ENCODE measurements at places on chromosomes 3 and 15.

DNA sequence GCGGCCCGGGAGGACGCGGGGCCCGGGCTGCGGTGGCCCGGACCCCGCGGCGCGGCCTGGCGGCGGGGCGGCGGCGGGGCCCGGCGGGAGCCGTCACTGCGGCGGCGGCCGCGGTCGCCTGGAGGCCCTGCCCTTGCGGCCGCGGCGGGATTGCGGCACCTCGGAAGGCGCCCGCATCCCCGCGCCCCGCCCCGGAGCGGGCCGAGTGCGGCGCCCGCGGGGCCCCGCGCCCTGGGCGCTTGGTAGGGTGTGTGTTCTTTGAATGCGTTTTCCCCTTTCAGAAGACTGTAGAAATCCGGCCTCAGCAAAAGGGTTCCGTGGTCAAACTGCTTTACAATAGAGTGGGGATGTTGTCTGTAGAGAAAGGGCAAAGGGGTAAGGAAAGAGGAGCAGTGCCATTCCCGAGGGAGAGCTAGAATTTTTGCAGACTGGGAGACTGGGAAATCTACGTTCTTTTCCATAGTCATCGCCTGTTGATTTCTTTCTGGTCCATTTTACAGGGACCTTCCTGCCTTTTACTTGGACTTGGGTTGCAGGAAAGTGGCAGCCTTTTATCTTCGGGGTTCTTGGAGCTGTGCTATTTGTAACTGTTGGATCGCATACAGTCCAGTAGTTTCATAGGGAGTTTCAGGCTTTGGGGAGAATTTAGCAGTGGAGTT, 630 bp downstream of the SNRK start:
- peak; percentile 8 for DNase-seq

DNA sequence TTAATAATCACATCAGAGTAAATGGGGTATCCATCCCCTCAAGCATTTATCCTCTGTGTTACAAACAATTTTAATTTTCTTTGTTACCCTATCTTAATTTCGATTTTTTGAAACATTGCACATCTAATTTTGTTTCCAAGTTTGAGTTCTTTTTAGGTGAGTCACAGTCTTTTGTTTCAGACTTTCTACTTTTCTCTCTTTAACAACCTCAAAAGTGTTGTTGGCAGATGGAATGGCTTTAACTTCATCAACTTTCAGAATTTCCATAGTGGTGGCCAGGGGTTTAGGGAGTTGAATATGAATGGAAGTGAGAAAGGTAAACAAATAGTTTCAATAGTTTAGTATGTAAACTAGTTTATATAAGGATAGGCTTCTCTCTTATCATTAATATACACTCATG, 223.0 kb upstream of the MLF1 start:
- DNase-seq: no peak

DNA sequence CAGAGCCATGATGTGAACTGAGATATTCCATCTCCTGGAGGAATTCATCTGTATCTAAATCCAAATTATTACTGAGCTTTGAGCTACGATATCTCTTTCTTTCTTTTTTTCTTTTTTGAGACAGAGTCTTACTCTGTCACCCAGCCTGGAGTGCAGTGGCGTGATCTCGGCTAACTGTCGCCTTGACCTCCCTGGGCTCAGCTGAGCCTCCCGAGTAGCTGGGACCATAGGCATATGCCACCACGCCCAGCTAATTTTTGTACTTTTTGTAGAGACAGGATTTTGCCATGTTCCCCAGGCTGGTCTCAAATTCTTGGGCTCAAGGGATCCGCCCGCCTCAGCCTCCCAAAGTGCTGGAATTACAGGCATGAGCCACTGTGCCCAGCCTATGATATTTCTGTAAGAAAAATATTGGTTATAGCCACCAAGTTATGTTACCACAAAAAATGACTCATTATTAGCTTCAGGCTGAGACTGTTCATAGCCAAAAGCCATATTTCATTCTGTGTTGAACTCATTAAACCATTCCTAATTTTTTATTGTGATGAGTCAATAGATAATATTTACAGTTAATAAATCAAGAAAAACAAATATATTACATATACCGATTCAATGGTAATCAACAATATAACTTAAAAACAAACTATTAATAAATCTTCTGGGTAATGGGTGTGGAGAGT, 27.1 kb upstream of the SLC30A4 start:
- DNase-seq: no peak

DNA sequence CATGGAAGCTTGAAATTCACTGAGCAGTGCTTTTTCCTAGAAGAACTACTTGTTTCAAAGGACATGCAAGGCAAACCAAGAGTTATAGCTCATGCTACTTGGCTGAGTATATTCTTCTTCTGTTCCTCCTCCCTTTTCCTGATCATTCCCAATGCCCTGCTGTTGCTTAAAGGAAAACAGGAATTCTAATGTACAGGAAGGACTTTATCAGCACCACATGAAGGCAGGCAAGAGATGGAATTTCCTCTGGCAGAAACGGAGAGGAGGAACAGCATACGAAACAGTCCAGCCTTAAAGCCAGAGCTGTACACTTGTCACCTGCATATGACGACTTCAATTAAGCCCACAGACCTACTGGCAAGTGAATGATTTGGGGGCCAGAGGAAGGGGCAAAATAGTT, 15.7 kb downstream of the MEIS2 start:
- no peak for DNase-seq

- no peak for DNase-seq
These were observed 150.0 kb downstream of the RTP4 start for GRCh38 chr3:187518207-187518606.

DNA sequence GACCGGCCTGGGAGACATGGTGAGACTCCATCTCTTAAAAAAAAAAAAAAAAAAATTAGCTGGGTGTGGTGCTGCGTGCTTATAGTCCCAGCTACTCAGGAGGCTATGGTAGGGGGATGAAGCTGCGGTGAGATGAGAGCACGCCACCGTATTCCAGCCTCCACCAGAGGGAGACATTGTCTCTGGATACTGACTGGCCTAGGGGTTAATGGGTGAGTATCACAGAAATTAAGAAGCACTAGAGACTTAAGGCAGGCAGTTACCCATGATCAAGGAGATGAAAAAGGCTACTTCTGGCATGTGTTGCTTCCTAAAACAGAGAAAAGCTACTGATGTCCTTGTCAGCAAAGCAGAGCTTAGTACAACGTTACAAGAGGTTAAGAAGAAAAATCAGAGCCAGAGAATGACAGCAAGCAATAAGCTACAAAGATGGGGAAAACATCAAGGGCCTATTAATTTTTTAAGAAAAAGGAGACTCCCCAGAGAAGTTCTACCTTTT, 8.6 kb downstream of the TFRC start:
- DNase-seq: peak; percentile 52

- no peak for DNase-seq
These were observed 30.4 kb downstream of the IQSEC1 start for GRCh38 chr3:13042715-13043271.

DNA sequence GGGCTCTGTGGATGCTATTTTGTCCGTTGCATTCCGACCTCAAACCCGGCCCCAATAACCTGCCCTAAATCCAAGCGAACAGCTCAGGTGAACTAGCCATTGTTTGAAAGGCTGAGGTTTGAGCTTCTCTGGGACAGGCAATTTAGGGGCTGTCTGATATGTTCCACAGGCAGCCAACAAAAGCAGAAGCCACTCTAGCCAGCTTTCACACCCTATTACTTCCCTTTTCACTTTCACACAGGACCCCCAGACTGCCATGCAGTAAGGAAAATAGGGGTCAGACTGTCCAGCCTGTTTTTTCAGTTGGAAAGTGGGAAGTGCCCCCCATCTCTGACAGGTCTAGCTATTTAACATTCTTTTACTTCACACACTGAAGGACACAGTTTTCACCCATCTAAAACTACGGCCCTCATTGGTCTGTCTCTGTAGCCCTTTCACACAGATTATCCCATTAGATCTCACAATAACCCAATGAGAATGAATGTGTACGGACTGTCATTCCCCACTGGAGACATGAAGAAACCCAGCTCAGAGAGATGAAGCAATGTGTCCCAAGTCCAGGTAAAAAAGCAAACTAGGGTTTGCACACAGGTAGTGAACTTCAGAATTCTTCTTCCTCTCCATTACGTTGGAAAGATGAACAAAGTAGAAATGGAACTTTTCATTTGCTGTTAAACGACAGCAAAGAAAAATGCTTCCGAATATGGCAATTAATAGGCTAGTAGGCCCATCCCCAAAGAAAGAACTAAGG, 1.9 kb downstream of the CCDC12 start:
- no peak for DNase-seq

- DNase-seq: no peak
These were observed 140.2 kb upstream of the SKOR1 start for GRCh38 chr15:67685008-67685599.

DNA sequence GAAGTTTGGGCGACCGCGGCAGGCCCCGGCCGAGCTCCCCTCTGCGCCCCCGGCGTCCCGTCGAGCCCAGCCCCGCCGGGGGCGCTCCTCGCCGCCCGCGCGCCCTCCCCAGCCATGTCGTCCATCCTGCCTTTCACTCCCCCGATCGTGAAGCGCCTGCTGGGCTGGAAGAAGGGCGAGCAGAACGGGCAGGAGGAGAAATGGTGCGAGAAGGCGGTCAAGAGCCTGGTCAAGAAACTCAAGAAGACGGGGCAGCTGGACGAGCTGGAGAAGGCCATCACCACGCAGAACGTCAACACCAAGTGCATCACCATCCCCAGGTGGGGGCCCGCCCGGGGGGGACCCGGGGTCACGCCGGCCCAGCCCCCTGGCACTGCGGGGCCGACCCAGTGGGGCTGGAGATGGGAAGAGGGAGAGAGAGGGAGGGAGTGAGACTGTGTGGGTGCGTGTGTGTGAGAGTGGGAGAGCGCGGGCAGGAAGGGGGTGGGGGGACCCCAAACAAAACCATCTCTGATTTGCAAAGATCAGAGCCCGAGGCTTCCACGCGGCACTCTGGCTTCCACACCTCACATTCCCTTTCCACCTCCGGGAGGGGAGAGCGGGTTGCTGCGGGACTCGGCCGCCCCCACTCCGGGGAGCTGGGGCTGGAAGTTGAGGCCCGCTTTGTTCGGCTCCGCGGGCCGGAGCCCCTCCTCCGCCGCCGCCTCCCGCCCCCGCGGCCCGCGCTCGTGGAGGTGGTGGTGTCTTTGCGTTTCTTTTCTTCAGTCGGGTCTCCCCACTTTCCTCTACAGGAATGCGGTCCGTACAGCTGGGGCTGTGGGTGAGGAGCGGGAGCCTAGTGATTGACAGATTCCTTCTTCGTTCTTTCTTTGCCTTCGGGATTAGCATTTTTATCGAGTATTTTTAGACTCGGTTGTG, 898 bp downstream of the SMAD3 start:
- no peak for DNase-seq

DNA sequence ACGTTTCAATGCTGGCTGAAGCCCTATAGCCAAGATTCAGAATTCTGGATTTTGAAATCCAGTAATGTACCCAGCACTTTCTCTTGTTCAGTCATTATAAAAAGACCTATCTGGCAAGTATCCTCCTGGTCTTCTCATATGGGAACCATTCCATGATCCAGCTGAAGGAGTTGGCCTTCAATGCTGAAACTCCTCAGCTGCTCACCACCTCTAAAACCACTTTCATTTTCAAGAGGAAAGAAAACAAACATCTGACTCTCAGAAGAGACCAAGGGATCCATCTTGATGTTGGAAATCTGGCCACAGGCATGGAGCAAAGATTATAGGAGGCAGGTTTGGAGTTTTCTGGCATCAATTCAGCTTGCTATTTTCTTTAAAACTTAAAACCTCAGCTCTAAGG, 235.4 kb downstream of the FMN1 start:
- DNase-seq: no peak

GRCh38 chr3:168094580-168094876, 1.2 kb downstream of the GOLIM4 start:
- DNase-seq: no peak

GRCh38 chr3:192921793-192922192, 4.1 kb upstream of the MB21D2 start:
- DNase-seq: no peak

GRCh38 chr3:155938409-155938808, 68.0 kb downstream of the GMPS start:
- DNase-seq: no peak

- no peak for DNase-seq
These were observed 113.5 kb downstream of the RASA2 start for GRCh38 chr3:141600331-141600730.

GRCh38 chr3:88002448-88002847, 56.4 kb downstream of the CGGBP1 start:
- no peak for DNase-seq

DNA sequence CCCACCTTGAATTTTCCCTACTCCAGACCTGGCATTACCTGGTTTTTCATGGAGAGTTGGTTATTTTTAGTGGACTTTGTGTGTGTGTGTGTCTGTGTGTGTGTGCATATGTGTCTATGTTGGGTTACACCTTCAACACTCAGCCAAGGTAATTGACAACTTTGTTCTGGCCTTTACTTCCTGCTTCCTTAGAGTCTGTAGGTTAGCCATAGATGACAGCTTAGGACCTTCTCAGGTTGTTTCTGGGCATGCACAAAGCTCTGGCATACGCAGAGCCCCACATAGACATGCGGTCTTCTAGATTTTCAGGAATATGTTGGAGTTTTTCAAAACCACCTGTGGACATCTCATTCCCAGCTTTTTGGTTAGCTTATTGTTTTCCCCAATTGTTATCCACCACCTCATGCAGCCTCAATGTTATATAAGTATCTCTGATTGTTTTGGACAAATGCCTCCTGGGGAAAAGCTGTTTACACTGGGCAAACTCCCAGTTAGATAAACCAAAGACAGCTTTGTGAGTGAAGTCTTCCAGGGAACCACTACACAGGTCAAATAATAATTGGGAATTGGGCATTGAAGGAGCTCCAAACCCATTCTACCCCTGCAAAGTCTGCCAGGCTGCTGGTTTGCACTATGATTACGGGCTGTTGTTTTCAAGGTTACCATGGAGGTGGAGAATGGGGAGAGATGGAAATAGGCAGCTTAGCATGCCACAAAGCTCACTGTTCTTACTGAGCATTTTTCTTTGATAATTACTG, 201.2 kb downstream of the ADAMTSL3 start:
- DNase-seq: no peak

DNA sequence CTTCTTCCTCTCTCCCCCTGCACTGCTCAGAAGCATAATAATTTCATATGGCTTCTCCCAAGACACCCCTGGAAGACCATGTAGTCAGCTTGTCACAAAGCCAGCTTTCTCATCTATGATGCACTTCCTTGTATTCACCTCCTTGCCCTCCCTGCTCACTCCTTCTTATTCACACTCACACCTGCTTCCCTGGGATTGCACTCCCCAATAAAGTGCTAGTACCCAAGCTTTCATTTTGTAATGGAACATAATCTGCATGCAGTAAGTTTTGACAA, 76.9 kb upstream of the FRMD4B start:
- no peak for DNase-seq

DNA sequence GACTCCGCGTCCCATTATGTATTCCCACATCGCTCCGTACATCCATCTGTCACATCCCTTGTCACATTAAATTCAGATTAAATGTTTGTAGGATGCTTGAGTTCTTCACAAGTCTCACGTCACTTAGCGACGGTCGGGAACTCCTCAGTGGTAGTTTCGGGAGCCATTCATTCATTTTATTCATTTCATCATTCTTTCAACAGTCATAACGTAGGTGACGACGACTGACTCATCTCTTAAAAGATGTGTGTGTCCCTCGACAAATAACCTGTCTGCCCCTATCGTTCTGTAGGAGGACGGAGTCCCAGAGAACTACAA, 272 bp upstream of the SRPRB start:
- DNase-seq: no peak

GRCh38 chr3:25515171-25515570, 87.1 kb downstream of the RARB start:
- no peak for DNase-seq

GRCh38 chr3:185153861-185154629, 1.2 kb upstream of the C3orf70 start:
- no peak for DNase-seq

- DNase-seq: no peak
These were observed 52.7 kb downstream of the NFKBIZ start for GRCh38 chr3:101902041-101902440.
